Activated CD4-positive, alpha-beta T cell treated with anti-CD3 and anti-CD28 coated beads for 36 hours (primary cell): ENCODE measurements at places on chromosomes 4 and X. TPM values are rescaled to one million over a fixed set of nuclear protein-coding genes. Genes with fewer than 3 reads are reported as not detected.

The MAGEA4 gene
- total RNA-seq, result not detected

The CDKL2 gene
- 0.62 TPM for total RNA-seq

The CNGA2 gene
- not detected for total RNA-seq

The USP51 gene
- 1.5 TPM for total RNA-seq

DNA sequence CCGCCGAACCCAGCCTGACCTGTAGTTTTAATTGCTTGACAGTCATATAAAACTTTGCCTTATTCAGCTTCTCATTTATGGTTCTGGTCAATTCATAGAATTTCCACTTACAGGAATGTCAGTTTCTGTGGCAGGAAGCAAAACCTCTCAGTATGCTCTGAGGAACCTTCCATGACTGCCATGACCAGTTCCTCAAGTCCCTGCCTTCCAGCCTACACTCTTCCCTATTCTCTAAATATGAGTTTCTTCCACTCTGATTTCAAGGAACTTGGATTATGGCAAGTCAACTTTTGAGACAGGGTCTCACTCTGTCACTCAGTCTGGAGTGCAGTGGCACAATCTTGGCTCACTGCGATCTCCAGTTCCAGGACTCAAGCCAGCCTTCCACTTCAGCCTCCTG is 26.0 kb upstream of the NSUN7 start:
- DNase-seq, result no peak

GRCh38 chrX:70437921-70438665 is 6.5 kb upstream of the DLG3 start:
- no peak for DNase-seq

- DNase-seq, result no peak
Measured at GRCh38 chr4:180799798-180800197, 1443.4 kb upstream of the TENM3 start.

- no peak for DNase-seq
Measured at GRCh38 chr4:55512922-55513571, 33.7 kb downstream of the CLOCK start.

- DNase-seq, result peak; percentile 48
Measured at GRCh38 chrX:48958635-48959094, 1.3 kb upstream of the OTUD5 start.

The PFKFB1 gene
- 0.67 TPM for total RNA-seq

GRCh38 chr4:3243136-3243780 is 5.7 kb upstream of the MSANTD1 start:
- no peak for DNase-seq

DNA sequence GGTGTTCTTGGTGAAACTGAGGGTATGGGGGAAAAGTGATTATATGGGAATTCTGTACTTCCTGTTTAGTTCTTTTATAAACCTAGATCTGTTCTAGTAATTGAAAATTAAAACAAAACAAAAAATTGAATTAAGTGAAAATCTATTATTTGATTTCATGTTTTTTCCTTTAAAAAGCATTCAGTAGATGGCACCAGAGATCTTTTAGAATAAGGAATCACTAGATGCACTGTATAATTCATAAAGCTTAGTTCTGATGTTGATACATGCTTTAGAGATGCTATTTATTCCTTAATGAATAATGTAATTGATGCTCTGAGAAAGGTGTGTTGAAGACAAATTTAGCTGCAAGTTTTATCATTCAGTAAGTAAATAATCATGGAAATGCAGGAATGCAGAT is 87.3 kb downstream of the LCORL start:
- DNase-seq, result no peak
